ENCODE measurements at places on chromosomes 11 and 22.
A peak's percentile ranks its signal among the peaks of the same experiment; 100 is the strongest.

- no peak for DNase-seq
Measured at GRCh38 chr11:3089236-3090061, 32.2 kb upstream of the CARS1 start.

DNA sequence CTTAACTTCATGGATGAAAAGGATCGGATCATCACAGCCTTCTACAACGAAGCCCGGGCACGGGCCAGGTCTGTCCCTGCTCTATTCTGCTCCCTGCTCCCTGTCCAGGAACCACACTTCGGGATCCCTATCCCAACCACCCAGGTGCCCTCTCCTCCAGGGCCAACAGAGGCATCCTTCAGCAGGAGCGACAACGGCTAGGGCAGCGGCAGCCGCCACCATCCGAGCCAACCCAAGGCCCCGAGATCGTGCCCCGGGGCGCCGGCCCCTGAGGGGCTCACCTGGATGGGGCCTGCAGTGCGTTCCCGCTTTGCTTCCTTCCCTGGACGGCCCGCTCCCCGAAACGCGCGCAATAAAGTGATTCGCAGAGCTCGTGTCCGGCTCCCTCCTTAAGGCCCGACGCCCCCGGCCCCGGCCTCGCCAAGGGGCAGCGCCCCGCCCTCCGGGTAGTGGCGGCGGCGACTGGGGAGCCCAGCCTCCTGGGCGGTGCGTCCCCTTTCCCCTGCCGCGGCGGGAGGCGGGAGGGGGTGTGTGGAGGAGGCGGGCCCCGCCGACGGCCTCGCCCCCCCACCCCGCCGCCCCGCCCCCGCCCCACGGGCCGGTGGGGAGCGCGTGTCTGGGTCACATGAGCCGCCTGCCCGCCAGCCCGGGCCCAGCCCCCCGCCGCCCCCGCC lies at the start of gene VEGFB:
Gene VEGFB, plus strand, starts transcription at position 672 of the 674 bp plus-strand sequence. CDS start 250 bp downstream, outside the sequence.
- peak; percentile 68 for DNase-seq

- DNase-seq = peak; percentile 78
Measured at GRCh38 chr11:11979488-11980117, 28.8 kb downstream of the DKK3 start.

GRCh38 chr11:74981888-74982287 lies 6.8 kb upstream of the NEU3 start:
- DNase-seq = no peak

GRCh38 chr11:830295-831117 lies 2.2 kb upstream of the CD151 start:
- DNase-seq = no peak

- no peak for DNase-seq
Measured at GRCh38 chr11:85977751-85978160, 91.1 kb downstream of the PICALM start.
